Dermis microvascular lymphatic vessel endothelial cell (primary cell): ENCODE measurements at places on chromosomes 5 and 9.

DNA sequence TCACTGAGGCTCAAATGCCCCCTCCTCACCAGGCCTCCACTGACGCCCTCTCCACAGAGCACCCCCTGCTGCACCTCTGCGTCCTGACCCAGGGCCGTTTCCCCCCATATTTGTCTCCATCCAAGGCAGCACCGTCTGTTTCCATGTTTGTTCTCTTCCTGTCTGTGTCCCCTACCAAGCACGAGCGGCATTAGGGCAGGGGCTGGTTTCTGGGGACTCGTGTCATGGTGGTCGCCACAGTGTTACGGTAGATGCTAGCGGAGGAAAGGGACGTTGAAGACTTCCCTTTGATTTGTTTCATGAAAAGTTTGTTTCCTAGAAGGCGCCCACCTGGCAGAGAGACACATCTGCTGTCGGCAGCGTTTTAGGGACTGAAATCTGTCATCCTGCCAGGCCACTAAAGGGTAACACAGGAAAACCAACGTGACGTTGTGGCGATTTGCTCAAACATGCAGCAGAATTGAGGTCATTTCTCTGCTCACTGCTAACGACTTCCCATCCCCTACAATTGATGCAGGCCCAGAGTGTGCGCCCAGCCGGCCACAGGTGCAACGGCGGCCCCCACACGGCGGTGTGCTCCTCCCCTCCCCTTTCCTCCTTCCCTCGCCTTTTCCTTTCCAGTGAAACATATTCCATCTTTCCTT, 79.3 kb upstream of the IRX4 start:
- DNase-seq = no peak

GRCh38 chr5:143842920-143843319, 31.0 kb downstream of the HMHB1 start:
- DNase-seq = no peak

GRCh38 chr9:133842721-133843227, 104.6 kb upstream of the SARDH start:
- DNase-seq = no peak

- DNase-seq = no peak
These were observed 27.0 kb downstream of the CCNJL start for GRCh38 chr5:160285316-160285715.

DNA sequence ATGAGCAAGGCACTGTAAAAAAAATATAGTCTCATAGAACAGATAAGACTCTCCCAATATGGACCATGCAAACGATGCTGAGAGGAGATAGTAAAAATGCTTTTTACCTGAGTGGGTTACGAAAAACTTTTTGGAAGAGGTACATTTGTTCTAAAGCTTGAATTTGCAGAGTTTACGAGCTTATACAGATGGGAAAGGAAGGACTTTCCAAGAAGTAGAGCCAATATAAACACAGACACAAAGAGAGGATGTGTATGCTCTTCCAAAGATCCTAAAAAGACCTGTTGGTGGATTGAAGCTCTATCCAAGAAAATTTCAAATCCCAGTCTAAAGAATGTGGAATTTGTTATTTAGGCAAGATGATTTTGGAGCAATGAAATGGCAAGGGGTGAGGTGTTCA, 127.1 kb upstream of the SLCO6A1 start:
- peak; percentile 15 for DNase-seq

DNA sequence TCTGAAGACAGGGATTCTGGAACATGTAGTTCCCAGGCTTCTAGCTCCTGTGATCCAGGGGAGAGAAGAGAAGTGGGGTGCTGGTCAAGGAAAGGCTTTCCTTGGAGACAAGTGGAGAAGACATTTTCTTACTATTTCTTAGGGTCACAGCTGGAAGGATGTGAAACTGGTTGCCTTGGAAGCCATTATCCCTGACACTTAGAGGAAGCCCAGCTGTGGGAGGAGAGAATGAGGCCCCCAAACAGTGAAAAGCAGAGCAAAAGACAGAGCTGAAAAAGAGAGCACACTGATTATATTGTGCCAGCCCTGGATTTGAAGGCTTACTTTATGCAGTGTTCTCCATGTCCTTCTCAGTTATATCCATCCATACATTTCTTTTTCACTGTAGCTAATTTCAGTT, 17.5 kb upstream of the SHB start:
- DNase-seq = no peak

GRCh38 chr5:37436146-37436934, 57.2 kb downstream of the WDR70 start:
- DNase-seq = no peak

GRCh38 chr5:14675865-14676300, 11.4 kb downstream of the OTULIN start:
- DNase-seq = no peak

GRCh38 chr9:83061036-83061435, 1.9 kb downstream of the RASEF start:
- no peak for DNase-seq

- DNase-seq = no peak
These were observed 292.7 kb upstream of the RASA1 start for GRCh38 chr5:86974955-86975354.

DNA sequence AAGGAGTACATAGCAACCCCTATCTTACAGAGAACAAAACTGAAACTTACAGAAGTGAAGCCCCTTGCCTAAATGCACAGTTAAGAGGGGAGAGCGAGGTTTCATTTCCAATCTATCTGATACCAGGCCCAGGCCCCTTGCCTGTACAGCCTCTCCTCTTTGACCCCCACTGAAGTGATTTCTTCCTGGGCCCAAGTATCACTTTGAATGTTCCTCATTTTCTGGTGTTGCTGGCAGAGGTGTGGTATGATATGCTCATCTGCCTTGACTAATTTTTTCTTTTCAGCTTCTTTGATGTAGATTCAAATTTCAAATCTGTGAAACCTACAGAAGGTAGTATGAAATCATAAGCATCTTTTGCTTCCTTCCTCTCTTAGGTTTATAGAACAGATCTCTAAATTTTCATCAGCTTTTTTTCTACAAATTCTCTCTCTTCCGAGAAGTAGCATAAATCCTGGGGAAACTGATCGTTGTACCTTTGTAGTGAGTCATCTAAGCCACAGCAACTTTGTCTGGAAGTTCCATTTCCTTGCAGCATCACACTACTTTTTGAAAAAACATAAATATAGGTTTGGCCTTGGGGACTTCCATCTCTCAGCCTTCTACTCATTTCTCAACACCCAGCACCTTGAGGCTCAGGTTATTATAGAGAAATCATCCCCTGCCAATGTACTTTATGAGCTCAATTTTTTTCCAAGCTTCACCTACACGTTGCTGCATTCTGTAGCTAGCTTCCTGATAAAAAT, 402.4 kb upstream of the PTGER4 start:
- no peak for DNase-seq

- DNase-seq = peak; percentile 64
These were observed 6.4 kb upstream of the MEF2C start for GRCh38 chr5:88889189-88890069.

GRCh38 chr9:121557581-121558447, 58.2 kb upstream of the GGTA1 start:
- DNase-seq = no peak

DNA sequence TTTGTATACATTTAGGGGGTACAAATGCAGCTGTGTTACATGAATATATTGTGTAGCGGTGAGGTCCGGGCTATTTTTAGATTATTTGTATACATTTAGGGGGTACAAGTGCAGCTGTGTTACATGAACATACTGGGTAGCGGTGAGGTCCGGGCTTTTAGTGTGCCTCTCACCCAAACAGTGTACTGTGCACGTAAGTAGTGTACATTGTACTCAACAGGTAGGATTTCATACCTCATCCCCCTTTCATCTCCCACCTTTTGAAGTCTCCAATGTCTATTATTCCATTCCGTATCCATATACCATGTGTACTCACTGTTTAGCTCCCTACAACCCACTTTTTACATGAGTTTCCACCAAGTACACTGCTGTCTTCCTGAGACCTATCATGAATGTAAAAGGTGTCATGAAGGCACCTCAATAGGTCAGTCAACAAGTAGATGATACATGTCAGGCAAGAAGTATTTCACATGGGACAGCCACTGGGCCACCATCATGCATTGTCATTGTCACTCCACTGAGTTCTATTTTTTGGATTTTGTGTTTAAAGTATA, 27.7 kb downstream of the SKP1 start:
- no peak for DNase-seq

DNA sequence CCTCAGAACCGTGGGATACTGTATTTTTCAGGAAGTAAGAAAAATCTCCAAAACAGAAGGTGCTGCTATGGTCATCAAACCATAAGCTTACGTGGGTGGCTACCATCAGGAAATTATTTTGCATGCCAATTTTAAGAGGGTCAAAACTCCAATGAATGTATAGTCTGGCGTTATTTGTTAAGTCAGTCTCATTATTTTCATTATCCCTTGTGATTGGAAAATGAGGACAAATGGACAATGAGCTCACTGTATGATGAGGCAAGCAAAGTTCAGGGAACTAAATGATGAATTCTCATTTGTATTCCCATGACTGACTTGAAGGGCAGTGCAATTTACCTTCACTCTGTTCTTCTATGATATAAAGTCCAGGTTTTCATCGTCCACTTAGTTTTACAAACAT, 17.6 kb downstream of the PUM3 start:
- DNase-seq = no peak

GRCh38 chr5:36585701-36586100, 20.7 kb upstream of the SLC1A3 start:
- no peak for DNase-seq

DNA sequence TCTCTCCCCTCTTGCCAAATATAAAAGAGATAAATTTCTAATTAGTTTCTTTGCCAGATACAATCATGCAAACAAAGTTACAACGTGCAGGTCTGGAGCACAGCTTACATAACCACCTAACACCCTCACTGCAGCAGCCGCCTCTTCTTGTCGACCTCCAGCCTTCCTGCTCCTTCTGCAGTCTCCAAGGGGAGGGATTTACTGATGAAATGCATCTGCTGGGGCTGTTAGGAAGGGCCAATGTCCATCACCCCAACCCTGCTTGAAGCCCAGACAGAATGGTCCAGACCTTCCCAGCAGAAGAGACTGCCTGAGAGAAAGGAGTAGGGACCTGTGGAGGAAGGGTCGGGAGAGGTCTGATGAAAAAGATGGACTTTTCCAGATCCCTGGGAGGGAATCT, 15.2 kb downstream of the KCNV2 start:
- no peak for DNase-seq
